ENCODE measurements at places on chromosomes 4 and X. TPM values are rescaled to one million over a fixed set of nuclear protein-coding genes. Genes with fewer than 3 reads are reported as not detected.

TIGD4 gene
- 0.42 TPM for total RNA-seq

DIPK2B gene
- 25.3 TPM for total RNA-seq

DUSP9 gene
- not detected for total RNA-seq

ADH1A gene
- total RNA-seq, result 0.99 TPM

STPG2 gene
- not detected for total RNA-seq

CXCL10 gene
- not detected for total RNA-seq

GPR119 gene
- not detected for total RNA-seq

ATOH1 gene
- total RNA-seq, result not detected

ADRA2C gene
- total RNA-seq, result 9.1 TPM

TMEM165 gene
- 191 TPM for total RNA-seq

CENPVL2 gene
- not detected for total RNA-seq

SERTM2 gene
- total RNA-seq, result not detected

FMR1NB gene
- not detected for total RNA-seq

SSX2B gene
- not detected for total RNA-seq

MTMR8 gene
- total RNA-seq, result 1.6 TPM

HHIP gene
- under 0.01 TPM for total RNA-seq

BST1 gene
- total RNA-seq, result 4.0 TPM

DMD gene
- total RNA-seq, result 176 TPM

IQSEC2 gene
- 24.8 TPM for total RNA-seq

SPACA5B gene
- total RNA-seq, result not detected

PRKX gene
- total RNA-seq, result 8.9 TPM

MAGEE2 gene
- not detected for total RNA-seq

GAGE2A gene
- not detected for total RNA-seq

RAB41 gene
- total RNA-seq, result not detected

RHOXF2B gene
- not detected for total RNA-seq

GUCY1B1 gene
- total RNA-seq, result 30.6 TPM

DGKK gene
- total RNA-seq, result not detected

Data from esophagus muscularis mucosa (tissue), 4 donors.